ENCODE measurements at places on chromosomes 7 and 10.

DNA sequence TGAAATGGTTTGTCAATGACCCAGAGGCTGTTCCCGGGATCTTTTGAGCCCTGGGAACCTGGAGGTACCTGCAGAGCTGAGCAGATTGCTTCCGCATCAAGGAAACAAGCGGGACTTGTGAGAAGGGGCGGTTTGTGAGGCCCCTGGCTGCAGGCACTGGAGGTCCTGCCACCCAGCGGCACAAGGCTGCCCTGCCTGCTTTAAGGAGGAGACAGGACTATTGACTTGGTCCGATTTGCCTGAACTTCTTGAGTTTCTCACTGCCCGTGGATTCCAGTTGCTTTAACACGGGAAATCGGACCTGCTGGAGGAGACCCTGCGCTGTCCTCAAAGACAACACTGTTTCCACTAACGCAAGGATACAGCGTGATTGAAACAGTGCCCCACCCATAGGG, 130.1 kb downstream of the DNAJB6 start:
- no peak for DNase-seq

DNA sequence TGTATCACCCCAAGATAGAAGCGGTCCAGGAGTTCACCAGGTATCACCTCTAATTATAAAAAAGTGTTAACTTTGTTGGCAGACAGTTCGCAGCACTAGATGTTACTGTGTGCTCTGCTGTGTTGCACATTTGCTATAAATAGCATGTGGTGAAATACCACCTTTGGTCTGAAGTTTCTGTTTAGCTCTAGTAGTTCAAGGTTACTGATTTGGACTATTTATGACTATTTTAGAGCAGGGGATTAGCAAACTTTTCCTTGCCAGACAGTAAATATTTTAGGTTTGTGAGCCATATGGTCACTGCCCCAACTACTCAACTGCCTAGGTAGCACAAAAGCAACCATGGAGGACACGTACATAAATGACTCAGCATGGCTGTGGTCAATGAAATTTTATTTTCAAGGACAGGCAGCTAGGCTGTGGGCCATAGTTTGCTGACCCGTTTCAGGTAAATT, 16.5 kb downstream of the DENND10 start:
- no peak for DNase-seq

- no peak for DNase-seq
These were observed 35.9 kb upstream of the FEZF1 start for GRCh38 chr7:122340427-122340826.

DNA sequence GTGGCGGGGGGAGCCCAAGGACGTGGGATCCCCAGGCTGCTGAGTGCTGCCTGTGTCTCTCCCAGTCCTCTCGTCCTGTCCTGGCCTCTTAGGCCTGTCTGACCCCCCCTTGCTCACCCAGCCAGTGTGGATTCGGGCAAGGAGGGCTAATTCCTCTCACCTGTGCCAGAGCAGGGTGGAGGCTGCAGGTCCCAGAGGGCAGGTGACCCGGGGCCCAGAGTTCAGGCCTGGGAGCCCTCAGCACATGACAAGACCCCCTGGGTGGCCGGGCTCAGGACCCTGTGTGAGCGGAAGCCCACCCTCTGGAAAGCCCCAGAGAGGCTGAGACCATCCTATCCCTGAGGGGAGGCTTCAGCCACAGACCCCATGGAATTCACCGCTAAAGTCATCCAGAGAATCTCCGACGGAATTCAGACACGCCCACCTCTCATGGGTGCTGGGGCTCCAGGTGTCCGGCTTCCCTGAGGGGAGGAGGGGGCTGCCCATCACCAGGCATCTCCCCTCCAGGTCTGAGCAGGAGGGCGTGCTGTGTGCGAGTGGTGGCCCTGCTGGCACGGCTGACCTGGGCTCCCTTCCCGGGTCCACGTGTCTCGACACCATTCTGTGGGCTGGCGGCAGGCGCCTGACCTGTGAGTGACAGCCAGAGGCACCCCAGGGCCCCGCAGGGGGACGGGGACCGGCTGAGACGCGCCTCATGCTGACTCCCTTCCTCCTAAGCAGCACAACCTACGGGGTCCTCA, 5.0 kb downstream of the KNDC1 start:
- DNase-seq: no peak

GRCh38 chr7:27872356-27873275, 132.7 kb downstream of the TAX1BP1 start:
- DNase-seq: no peak

GRCh38 chr7:112573302-112574039, 92.7 kb downstream of the LSMEM1 start:
- no peak for DNase-seq

DNA sequence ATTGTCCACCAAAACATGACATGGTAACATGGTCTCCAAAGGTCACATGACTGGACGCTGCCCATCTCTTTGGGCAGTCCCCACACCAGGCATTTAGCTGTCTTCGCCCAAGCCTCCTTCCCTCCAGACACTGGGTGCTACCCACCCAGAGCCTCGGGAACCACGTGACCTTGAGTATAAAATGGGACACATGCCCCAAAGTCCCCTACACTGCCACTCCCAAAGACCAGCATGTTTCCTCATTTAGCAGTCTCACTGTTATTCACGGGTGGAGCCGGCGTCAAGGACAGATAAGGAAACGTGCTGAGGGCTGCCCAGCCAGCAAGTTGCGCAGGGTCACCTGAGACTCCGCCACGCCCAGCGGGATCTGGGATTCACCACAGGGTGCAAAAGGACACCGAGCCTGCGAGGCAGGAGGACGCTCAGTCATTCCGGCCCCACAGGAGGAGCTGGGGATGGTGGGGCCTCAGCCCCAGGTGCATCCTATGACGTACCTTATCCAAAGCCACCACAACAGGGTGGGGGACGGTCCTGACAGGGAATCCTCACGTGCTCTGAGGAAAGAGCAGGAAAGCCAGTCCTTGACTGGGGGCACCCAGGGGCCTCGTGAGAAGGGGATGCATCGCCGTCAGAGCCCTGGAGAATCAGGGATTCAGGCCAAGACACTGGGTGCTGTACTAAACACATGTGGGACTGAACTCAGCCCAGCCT, 226.9 kb downstream of the TNS3 start:
- no peak for DNase-seq

DNA sequence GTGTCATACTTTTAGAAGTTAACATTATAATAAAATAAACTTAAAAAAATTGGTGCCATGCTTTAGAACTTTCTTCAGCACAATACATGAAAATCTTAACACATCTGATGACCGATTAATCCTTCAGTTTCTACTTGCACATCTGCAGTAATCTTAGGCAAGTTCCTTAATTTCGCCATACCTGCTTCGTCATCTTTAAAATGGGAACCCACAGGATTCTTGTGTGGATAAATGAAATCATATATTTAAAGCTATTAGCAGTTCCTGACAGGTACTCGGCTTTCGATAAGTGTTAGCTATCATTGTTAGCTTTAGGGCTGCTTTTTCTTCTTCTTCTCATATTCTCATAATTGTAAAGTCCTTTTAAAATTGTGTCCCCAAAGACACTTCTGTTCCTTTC, 907 bp upstream of the VPS50 start:
- DNase-seq: no peak

- no peak for DNase-seq
These were observed 242.9 kb upstream of the MEOX2 start for GRCh38 chr7:15929411-15929810.

- DNase-seq: no peak
These were observed 96.3 kb upstream of the ARMC3 start for GRCh38 chr10:22831586-22831985.

DNA sequence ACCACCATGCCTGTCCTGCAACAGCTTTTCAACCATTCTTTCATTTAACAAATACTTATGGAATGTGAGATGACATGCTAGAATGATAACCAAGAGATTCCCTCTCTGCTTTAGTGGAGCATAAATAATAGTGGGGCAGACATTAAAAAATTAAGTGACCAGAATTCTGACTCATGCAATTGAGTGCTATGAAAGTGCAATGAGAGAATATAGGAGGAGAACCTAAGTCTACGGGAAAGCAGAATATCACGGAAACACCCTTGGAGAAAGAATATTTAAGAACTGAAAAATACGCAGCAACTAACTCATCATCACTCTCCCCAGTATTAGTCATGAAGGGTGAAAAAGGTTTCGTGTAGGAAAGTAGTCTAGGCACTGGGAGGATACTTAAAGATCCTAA, 7.1 kb downstream of the KIF5B start:
- no peak for DNase-seq

- DNase-seq: no peak
These were observed 217.1 kb downstream of the DIP2C start for GRCh38 chr10:472241-472910.

GRCh38 chr7:81810476-81811155, 40.8 kb upstream of the HGF start:
- DNase-seq: no peak

DNA sequence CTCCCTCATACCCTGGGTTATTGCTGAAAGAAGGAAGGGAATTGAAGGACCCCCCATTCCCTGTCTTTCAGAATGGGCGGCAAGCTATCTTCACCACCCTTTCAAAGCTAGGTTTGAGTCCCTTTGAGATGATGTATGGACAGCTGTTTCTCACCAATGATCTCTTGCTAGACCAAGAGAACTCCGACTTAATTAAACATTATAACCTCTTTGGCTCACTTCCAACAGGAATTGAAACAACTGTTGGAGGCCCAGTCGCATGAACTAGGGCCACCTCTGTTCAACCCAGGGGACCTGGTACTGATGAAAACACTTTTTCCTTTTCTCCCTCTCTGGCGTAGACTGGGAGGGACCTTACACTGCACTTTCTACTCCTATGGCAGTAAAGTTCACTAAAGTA, 110.6 kb downstream of the ITGB8 start:
- DNase-seq: no peak

DNA sequence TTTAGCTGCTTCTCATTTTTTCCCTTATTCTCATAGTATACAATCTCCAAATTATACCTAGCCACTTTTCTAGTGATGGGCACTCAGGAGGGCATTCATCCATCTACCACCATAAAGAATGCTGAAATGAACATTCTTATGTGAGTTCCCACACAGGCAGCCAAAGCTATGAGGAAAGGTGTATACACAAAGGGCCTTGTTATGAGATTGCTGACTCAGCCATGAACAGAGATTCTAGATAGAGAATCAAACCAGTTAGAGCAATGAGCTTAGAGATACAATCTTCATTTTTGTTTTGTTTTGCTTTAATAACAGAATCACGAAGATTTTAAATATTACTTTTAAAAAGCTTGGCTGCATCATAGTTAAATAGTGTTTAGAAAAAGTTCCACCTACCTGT, 54.8 kb upstream of the TNKS2 start:
- no peak for DNase-seq

GRCh38 chr10:63093227-63093626, 39.9 kb upstream of the NRBF2 start:
- DNase-seq: no peak
